Renal pelvis (tissue), 12 donors: ENCODE measurements at places on chromosomes 7 and 10.
A peak's percentile ranks its signal among the peaks of the same experiment; 100 is the strongest.

DNA sequence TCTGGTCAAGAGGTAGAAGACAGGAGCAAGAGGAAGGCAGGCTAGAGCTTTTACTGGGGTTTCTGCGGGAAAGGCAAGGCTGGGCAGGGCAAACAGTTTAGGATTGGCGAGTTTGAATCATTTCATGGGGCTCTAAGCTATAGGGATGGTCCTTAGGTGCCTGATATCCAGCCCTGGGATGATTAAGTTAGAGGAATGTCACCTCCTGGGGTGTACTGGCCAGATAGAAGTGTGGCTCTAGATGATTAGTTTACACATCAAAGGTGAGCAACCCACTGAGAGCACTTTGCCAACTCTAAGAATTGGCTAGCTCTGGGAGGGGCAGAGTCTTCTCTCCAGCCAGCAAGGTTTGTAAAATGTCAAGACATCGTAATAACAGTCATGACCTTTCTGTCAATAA, 52.4 kb downstream of the ZNF365 start:
- DNase-seq, result no peak

DNA sequence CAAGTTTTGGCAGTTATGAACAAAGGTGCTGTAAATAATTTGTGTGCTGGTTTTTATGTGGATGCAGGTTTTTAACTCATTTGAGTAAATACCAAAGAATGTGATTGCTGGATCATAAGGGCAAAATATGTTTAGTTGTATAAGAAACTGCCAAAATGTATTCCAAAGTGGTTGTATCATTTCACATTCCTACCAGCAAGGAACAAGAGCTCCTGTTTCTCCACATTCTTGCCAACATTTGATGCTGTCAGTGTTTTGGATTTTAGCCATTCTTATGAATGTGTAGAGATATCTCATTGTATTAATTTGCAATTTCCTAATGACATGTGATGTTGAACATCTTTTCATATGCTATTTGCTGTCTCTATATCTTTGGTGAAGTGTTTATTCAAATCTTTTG, 207.3 kb upstream of the LRGUK start:
- no peak for DNase-seq

- no peak for DNase-seq
Measured at GRCh38 chr7:133575726-133576440, 323.0 kb downstream of the EXOC4 start.

DNA sequence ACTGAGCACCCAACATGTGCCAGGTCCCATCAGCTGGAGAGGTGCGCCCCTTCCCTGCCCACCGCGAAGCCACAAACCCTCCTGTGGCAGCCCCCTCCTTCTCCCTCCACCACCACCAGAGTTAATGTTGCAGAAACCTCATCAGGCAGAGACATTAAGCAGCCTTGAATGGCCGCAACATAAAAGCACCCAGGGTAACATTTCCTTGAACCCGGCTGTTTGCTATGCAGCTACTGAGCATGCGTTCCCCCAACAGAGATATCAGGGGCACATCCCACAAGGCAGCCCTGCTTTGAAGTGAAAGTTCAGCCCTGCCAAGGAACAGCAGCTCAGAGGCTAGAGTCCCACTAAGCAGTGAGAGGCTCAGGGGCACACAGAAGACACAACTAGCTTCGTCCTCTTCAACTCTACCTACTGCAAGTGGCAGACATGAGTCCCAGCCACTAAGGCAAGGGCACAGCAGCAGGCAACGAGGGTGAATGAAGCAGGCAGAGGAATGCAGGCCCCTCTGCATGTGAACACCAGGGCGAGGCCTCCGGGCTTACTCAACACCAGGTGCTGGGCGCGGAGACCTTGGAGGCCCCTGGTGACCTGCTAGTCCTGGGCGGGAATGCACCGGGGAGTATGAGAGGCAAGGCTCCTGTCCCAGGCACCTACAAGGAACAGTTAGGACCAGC, 107.4 kb downstream of the SLIT1 start:
- peak; percentile 50 for DNase-seq

- DNase-seq, result peak; percentile 22
Measured at GRCh38 chr7:92831716-92832533, 4.4 kb downstream of the CDK6 start.

DNA sequence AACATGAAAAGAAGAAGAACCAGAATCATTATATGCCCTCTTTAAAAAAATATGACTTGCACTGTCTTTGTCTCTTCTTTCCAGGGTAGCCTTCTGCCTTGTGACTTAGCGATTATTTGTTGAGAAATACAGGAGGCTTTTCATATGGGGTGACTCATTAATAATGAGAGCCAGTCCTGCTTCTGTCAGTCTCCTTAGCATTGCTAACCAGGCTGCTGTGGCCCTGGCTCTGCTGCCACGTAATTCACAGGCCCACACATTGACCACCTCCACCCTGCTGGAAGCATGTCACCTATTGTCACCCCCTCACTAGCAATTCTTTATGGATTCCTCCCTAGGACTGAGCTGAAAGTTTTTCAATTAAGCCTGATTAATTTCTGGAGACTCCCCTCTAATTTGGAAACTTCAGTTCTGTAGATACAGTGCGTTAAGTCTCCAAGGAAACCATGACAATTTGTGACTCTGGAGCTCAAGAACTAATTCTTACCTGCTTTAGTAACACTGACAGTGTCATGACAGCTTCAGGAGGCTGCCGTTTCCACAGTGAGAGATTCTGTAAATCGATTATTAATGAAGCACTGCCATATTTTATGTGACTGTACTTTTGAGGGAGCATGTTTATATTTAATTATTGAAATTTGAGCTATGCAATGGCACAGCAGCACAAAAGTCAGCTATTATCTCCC, 267.9 kb upstream of the SP8 start:
- no peak for DNase-seq

DNA sequence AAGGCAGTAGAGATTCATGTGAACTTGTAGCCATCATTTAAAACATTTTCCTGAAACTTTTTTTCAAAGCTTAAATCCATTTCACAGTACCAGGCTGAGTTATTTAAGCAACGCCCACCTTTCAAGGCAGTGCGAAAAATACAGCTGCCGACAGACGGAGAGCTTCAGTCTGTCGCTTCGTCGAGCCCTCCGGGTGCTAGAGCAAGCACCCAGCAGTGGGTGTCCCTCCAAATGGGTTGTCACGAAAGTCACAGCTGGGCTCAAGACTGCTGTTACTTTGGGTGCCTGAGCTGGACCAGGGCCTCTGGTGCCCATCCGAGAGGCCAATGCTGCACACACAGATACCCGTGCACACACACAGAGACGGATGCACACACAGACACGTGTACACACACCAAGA, 135.6 kb downstream of the TCERG1L start:
- DNase-seq, result no peak

DNA sequence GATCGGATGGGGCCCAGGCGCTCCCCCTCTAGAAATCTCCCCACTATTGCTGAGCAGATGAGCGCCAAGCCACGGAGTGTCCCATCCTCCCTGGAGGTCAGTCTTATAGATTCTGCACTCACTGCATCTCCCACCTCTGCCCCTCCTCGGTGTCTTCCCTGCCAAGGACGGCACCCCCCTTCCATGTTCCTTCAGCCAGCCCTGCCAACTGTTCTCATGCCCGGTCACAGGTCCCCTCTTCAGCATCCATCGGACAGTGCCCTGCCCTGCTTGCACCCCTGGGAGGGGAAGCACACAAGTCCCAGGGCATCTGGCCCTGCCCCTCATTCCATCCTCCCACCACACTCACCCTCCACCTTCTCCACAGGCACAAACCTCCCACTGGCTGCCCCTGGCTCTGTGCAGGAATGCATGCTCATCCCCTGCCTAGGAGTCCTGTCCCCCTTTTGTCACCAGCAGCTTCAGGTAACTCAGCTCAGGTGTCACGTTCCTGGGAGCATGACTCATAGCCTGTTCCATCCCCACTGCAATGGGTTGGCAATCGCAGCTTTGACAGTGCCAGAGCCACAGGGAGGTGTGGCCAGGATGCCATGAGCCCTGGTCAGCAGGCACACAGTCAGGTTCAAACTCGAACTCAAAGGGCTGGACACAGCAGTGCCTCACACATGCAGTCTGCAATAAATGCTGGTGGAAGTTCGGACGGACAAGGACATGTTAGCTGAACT, 234.7 kb upstream of the TCERG1L start:
- no peak for DNase-seq

DNA sequence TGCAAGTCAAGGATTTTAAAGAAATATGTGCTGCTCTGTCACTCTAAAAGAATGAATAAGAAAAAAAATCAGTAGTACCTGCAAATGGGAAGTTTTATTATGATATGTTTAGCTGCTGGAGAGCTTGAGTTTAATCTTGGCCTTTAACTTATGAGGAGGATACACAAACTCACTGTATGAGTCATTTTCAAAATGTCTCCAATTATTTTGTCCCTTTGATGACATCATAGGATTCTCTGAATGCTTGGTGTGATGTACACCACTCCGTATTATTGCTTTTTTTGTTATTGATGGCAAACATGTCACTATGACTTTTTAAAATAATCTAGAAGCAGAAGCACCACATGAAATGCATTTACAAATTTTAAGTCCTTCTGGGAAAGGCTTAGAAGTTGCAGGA, 125.8 kb downstream of the RALA start:
- no peak for DNase-seq

DNA sequence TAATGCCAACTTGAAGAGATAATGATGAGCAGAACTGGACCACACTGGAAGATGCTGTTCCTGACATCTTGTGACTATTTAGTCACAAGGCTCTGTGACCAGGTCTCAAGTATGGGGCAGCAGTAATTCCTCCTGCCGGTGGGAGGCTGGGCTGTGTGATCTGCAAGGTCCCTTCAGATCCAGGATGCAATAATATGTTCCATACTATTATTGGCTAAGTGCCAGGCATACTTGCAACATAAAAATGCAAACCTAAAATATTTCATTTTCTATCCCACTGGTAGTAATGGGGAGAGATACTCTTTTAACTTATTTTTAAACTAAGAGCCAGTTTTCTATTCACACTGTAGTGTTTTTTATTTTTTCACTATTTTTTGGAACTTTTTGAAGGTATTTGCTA, 171.5 kb downstream of the CYP26A1 start:
- no peak for DNase-seq

DNA sequence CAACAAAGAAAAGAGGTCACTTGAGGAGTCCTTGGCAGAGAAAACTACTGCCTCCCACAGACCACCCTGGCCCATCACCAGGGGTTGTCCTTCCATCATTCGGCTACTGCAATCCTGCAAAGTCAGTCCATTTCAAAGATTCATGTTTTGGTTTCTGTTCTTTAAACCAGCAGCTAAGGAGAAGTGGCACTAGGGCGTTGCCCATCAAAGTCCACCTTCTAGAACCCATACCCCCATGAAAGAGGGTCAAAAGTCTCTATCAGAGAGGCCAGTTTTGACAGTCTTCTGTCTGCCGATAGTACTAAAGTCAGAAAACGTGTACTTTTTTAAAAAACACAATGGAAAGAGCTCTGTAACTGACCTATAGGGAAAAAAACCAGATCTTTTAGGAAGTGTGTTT, 14.4 kb downstream of the CCDC6 start:
- no peak for DNase-seq

GRCh38 chr7:83686416-83686815, 37.5 kb upstream of the SEMA3E start:
- DNase-seq, result no peak
